ENCODE measurements at places on chromosomes 6 and 20.
A peak's percentile ranks its signal among the peaks of the same experiment; 100 is the strongest.

- no peak for DNase-seq
Measured at GRCh38 chr6:101302593-101302992, 90.9 kb upstream of the GRIK2 start.

- no peak for DNase-seq
Measured at GRCh38 chr20:33030569-33030968, 879 bp upstream of the BPIFB6 start.

DNA sequence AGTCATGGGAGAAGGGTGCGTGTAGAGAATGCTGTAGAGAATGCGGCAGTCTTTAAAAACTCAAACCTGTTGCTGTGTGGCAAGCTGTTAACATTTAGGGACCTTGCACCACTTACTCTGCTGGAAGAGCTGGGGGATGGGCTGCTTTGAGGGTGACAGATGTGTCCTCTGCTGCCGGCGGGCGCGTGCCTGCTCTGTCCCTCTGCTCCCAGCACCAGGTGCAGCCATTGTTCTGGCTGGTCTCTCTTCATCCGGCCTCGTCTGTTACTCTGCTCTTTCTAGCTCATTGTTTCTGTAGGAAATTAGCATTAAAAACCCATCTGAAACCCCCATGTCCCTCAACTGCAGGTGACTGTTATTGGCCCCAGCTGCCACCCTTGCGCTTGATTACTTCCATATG is 78.5 kb downstream of the CBFA2T2 start:
- DNase-seq, result no peak

- DNase-seq, result no peak
Measured at GRCh38 chr6:83057705-83058321, 7.8 kb downstream of the UBE3D start.

DNA sequence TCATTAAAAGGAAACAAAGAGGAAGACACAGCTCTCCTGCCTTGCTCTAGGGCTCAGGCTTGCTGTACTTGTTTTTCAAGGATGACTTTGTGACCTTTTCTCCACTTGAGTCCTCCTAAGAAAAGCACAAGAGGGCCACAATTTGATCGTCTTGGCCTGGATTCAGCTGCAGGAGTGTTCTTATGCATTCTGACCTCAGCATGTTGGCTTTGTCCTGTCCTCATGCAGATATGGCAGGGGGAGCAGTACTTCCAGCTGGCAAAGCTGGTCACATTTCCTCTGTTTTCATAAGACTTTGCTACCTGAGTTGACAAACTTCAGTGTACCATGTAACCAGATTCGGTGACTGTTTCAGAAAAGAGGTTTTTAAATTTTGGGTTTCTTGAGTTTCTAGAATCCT is 30.8 kb downstream of the KDM1B start:
- DNase-seq, result no peak

- DNase-seq, result no peak
Measured at GRCh38 chr20:53840532-53840931, 229.9 kb downstream of the BCAS1 start.

DNA sequence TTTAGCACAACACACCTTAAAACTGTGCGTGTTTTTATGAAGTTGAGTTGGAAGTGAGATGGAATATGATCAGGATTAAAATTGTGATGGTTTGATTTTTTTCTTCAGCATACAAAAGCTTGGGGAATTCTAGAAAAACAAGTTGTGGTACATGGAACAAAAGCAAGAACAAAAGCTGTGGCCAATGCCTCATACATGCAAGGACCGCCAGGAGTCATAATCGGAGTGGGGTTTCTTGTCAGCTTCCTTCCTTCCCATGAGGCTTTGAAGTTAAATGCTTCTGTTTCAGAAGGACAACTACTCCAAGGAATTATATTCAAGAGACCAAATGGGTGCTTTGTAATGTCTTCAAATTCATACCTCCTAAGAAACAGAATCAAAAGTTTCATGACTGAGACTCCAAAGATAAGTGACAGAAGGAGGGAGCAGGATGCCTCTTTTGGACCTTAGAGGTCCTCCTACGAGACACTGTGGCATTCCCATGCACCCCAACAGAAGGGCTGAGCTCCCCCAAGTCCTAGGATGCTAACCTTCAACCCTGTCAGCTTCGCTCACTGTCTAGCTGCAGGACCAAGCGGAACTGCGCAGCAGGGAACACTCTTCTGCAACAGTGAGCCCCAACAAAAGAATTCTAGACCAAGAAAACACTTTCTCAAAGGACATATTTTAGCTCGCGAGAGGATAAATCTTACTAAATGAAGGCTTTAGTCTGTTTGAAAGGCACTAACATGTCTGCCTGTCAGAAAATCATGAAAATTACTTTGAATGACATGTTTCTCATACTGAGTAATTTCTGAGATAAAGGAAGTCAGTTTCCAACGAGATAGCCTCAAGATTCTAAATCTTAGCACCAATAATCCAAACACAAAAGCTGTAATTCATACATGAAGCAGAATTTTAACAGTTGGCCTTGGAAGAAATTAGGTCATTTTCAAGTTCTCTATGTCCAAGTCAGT is 108.5 kb upstream of the NHSL1 start:
- no peak for DNase-seq

DNA sequence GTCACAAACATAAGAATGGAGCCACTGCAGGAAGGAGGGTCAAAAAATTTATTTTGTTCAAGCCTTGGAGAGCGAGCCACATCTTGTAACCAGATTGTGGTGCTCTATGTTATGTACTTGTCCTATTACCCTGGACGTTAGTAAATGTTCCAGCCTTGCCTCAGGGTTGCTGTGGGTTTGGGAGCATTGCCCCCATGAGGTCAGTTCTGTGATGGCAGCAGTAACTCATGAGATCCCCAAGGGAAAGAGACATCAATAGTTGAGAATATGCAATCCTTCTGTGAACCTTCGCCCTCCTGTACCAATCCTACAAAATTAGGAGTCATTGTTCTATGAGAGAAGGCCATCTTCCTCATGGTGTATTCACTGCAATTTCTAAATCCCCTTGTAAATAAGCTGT is 16.4 kb upstream of the CFAP206 start:
- no peak for DNase-seq

DNA sequence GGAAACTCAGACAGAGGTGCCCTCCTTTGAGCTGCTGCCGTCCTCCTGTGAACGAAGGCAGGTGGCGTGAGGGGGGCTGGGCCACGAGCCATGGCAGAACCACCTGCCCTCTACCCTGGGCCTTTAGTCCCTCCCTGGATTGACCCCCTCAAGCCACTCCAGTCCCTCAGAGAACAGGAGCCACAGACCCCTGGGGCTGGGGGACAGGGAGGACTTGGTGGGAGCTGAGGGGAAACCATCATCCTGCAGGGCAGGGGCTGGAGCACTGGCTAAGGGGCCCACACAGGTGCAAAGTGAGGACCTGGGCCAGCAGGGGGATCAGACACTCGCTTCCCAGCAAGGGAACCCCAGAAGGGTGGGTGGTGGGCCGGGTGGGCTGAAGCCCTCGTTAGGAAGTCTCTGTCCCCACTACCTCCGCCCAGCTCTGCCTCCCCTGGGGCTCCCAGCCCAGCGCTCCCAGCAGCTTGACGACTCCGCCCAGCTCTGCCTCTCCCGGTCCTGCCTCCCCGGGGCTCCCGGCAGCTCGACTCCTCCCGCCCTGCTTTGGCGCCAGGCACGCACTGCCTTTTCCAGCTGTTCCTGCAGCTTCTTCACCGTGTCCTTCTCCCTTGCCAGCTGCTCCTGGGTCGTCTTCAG is 44.4 kb downstream of the DSTN start:
- no peak for DNase-seq

DNA sequence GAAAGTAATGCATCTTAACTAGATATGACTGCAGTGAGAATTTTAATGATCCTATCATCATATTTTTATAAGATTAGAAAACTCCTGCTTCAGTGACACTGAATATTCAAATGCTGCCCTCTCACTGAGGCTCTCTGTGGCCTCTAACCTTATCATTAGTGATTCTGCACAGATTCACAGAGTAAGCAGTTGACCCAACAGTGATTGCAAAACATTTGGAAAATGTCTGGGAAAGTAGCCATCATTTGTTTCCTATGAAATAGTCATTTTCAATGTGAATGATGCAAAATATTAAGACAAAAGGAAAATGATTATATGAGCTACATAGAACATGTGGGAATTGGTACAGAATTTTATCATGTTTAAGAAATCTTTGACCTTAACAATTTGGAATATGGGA is 210.3 kb downstream of the TBX18 start:
- no peak for DNase-seq

- DNase-seq, result no peak
Measured at GRCh38 chr6:79170959-79171358, 63.5 kb downstream of the HMGN3 start.

- no peak for DNase-seq
Measured at GRCh38 chr20:50913690-50914375, 17.4 kb downstream of the ADNP start.

DNA sequence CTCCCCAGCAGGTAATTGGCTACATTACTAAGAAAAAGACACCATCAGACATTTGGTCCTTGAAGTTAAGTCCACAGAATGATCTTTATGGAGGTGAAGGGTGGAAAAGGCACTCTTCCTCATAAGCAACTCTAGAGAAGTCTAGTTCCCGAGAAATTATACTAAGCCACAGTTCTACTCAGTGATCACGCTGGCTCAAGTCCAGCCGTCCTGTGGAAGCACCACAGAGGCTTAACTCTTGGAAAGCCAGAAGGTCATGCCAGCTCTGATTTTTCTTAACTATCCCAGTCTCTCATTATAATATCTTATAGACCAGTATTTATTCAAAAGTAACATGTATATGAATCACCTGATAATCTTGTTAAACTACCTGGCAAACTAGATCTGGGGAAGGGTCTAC is 258.5 kb downstream of the EYA4 start:
- no peak for DNase-seq

GRCh38 chr6:5278047-5278446 is 16.7 kb downstream of the FARS2 start:
- no peak for DNase-seq

GRCh38 chr6:115969207-115969929 is 91.3 kb downstream of the FRK start:
- no peak for DNase-seq

GRCh38 chr6:145247692-145248419 is 487.5 kb downstream of the EPM2A start:
- no peak for DNase-seq

- no peak for DNase-seq
Measured at GRCh38 chr6:169960003-169960344, 208.6 kb downstream of the ERMARD start.

DNA sequence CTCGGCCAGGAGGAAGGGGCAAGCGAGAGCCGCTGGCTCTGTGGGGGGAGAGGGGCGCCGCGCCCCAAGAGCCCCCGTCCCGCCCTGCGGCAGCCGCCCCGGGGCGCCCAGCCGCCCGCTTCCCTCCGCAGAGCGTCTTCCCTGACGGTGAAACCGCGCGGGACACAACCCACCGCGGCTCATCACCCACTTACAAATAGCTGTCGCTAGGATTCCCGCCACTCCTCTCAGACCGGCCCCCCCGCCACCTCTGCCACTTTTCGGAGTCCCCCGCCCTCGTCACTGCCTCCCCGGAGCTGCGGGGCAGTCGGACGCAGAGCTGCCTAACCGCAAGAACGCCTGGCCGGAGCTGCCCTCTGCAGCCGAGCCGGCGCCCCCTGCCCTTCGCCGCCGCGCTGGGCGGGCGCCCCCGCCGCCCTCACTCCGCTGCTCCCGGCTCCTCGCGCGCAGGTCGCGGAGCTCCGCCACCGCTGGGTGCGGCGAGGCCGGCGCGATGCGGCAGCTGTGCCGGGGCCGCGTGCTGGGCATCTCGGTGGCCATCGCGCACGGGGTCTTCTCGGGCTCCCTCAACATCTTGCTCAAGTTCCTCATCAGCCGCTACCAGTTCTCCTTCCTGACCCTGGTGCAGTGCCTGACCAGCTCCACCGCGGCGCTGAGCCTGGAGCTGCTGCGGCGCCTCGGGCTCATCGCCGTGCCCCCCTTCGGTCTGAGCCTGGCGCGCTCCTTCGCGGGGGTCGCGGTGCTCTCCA is at the start of gene SLC35D3:
Gene SLC35D3, plus strand, starts transcription at position 366 of the 749 bp plus-strand sequence. Its CDS starts 128 bp downstream, at position 494.
- DNase-seq, result peak; percentile 42

DNA sequence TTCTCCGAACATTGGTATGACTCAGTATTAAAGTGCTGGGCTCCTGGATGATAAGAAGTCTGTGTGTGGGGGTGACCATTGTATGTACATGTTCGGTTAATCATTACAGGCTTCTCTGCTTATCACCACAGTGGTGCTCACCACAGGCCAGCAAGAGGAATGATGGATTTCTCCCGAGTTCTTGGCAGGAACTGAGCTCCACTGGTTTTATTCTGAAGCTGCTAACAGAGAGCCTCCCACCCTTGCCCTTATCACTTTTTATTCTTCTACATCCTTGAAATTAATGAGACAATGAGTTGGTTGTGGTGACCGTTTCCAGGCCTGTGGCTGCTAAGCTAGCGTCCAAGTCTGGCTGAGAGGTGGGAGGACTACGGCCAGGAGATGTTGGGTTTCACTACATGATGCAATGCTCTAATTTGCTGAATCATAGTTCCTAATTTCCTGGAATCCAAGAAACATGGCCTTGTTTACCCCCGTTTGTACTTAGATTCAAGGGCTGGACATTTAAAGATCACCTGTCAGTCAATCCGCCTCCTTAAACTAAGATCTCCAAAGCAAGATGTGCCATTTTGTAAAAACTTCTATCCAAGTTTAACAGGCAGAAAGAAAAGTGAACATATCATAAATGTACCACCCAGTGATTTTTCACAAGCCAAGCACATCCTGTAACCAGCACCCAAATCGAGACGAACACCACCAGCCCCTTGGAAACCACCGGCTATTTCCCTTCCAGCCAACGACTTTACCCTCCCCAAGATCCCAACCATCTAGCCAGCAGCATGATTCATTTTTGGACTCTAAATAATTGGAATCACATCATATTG is 172.5 kb downstream of the FOXA2 start:
- no peak for DNase-seq

GRCh38 chr6:8432614-8433013 is 2.7 kb downstream of the SLC35B3 start:
- DNase-seq, result no peak

GRCh38 chr6:138544501-138544900 is 45.2 kb upstream of the NHSL1 start:
- no peak for DNase-seq

- DNase-seq, result no peak
Measured at GRCh38 chr6:44708208-44708607, 320.7 kb downstream of the CDC5L start.

DNA sequence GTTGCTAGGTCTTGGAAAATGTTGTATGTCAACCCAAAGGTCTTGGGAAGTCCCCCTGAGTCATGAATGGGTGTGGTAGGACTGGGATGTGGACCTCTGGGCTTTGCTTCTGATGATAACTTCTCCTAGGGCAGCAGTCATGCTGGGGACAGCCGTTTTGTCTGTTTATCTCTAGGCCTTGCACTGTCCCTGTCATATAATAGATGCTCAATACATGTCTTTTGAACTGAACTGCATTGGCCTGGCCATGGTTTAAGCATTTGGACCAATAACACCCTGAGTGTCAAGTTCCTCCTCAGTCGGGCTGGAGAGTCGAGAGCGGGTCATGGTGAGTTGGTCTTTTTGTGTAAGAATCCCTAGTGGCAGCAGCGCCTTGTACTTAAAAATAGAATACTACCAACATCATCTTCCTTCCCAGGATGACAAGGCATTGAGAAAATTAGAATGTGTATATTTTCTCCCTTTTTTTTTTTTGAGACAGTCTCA is 43.1 kb downstream of the E2F3 start:
- DNase-seq, result no peak

All from GM19239 (cell line).